ENCODE measurements at places on chromosomes 1 and 21.

DNA sequence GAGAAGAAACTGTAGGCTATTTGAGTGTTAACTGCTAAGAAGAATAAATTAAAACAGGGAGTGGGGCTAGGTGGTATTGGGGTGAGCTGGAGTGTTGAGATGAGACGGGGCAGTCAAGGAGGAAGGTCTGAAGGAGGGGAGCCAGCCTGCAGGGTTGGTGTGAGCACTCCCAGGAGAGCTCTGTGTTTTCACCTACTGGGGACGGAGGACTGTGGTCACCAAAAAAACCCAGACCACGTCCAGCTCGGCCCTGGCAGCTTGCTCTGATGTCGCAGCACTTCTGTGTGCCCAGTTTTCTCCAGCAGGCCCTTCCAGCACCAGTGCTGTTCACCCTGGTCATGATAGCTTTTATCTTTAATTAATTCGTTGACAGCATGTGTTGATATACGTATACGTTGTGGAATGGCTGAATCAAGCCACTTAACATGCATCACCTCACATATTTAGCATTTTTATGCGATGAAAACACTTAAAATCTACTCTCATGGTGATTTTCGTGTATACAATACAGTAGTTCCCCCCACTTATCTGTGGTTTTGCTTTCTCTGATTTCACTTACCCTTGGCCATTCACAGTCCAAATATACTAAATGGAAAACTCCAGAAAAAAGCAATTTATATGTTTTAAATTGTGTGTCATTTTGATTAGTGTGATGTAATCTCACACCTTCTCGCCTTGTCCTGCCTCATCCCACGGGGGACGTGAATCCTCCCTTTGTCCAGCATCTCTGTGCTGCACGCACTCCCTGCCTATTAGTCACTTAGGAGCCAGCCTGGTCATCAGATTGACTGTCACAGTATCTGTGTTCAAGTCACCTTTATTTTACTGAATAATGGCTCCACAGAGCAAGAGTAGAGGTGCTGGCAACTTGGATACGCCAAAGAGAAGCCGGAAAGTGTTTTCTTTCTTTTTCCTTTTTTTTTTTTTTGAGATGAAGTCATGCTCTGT is 12.3 kb downstream of the FAM3B start:
- DNase-seq: no peak

GRCh38 chr21:29219165-29219770 is 79.5 kb upstream of the BACH1 start:
- DNase-seq: no peak

- DNase-seq: no peak
Measured at GRCh38 chr1:211359876-211360275, 33.2 kb downstream of the TRAF5 start.

- DNase-seq: no peak
Measured at GRCh38 chr1:206512058-206512850, 4.9 kb downstream of the RASSF5 start.

DNA sequence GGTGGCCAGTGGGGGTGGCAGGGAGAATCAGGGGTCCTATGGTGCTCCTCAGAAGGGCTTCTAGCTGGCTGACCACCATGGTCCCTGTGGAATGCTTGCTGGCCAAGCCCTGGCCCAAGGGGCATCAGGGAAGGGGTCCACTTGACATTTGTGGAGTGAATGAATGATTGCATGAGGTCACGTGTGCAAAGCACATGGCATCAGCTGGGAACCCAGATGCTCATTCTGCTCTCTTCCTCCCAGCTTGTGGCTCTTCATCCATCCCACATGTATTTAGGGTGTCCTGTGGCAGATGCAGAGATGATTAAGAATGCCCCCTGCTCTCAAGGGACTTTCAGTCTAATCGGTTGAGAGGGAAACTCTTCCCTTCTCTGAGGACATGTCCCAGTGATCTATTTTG is 27.1 kb upstream of the PADI4 start:
- DNase-seq: no peak

- no peak for DNase-seq
Measured at GRCh38 chr1:166914111-166914510, 38.0 kb upstream of the TADA1 start.

DNA sequence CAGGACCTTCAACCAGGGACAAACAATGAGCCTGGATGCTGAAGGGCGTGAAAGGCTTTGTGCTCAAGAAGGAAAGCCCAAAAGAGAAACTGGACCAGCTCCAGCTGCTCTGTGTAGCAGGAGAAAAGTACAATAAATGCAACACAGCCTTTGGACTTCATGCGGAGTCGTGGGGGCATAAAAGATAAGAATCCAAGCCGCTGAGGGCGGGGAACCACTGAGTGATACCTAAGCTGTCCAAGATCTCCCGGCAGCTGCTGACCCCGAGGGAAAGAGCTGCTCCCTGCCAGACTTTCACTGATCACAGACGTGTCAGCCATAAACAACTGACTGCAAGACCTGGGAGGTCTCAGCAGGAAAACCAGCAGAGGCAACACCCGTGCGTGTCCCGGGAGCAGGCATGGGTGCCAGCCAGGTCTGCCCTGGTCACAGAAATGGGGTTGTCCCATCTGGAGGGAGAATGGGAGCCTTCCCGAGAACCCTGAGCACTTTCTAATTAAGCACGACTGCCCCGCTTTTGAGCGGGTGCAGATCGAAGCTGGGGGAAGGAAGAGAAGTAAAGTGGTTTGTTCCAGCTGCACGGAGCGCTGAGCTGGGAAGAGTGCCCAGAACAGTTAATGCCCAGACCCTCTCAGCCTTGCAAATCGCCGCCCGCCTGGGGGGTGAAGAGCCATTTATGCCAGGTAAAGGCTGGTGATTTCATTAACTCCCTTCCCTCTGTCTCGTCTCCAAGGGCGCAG is 68.3 kb upstream of the TARDBP start:
- DNase-seq: no peak

GRCh38 chr1:76124196-76124595 is 49.6 kb downstream of the ST6GALNAC3 start:
- DNase-seq: no peak

DNA sequence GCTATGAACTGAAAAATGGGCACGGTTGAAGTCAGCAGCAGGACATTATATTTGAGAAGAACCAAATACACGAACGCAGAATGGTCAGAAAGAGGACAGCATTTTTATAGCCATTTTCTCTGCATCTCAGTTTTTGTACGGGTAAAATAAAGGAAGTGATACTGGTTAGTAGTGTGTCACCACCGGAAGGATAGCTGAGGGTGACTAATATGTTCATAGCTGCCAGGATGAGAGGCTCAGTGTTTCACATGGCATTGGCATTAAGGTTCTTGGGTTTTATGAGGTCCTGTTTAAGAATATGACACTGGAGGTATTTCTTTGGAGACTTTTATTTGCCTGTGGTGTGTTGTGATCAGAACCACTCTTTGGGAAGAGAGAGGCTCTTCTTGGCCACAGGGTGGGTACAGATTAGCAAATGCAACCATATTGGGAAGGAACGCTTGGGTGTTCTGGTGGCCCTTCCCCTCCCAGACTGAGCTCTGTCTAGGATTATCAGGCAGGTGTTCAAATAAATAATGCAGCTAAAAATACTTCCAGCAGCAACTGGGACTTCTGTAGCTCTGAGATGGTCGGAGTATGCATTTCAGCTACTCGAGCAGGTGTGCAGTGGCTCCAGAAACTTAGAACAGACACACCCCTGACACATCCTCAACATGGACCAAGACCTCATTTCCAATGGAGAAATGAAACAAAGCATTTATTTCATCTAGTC is 158.2 kb downstream of the PBX1 start:
- DNase-seq: no peak

DNA sequence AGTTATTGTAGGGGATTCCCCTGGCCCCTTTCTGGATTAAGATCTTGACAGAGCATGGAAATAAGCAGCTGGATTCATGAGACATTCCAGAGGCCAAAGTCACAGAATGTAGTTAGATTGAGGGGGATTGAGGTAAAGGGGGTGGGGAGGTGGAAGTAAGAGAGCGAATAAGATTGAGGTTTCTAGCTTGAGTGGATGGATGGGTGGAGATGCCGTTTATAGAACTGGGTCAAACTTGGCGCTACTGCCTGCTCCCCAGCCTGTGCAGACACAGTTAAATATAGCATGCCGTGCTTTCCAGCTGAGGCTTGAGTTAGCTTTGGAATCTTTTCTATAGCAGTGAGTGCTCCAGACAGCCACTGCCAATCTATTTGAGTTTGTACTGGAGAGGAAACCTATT is 85.7 kb downstream of the DYRK1A start:
- DNase-seq: no peak

- no peak for DNase-seq
Measured at GRCh38 chr1:219244864-219245263, 71.2 kb downstream of the LYPLAL1 start.

DNA sequence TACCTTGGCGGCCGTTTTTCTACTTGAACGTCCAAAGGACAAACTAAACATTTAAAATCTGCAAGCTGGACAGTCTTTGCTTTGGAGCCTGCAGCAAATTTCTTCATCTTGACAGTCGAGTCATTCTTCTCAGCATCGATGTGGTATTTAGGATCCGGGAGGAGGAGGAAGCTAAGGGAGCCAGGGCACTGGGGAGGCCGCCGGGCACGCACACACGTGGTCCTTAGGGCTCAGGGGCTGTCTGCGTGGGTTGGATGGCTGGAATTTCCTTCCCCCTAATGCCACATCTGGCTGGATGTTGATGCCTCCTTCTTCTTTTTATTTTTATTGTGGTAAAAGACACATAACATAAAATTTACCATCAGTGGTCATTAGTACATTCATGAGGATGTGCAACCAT is 300.9 kb downstream of the CAMTA1 start:
- DNase-seq: no peak

GRCh38 chr1:203526572-203526971 is 32.6 kb downstream of the OPTC start:
- no peak for DNase-seq

GRCh38 chr1:209053587-209053986 is 529.9 kb upstream of the CAMK1G start:
- DNase-seq: no peak

GRCh38 chr1:156148216-156148615 is 5.2 kb upstream of the SEMA4A start:
- DNase-seq: no peak

DNA sequence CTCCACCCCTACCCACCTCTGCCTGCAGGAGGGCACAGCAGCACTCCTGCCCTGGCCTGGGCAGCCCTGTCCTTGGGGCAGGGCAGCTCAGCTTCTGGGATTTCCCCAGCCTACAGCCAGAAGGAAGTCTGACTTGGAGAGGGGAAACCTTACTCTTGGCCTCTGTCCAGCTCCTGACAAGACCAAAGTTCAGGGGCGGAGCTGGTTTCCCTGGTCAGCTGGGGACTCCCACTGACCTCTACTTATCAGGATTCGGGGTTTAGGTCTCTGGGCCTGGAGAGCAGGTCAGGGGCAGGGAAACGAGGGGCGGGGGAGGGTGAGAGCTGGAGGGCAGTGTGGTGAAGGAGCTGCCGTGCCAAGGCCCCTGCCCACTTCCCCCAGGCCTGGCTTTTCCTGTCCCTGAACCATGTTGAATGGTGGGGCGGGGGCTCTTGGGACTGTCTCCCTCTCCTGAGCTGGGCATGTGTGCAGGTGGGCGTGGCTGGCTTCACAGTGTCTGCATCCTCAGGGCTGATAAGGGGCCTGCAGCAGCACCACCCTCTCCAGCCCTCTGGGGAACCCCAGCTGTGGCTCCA is 16.8 kb upstream of the ETV3 start:
- no peak for DNase-seq

- DNase-seq: no peak
Measured at GRCh38 chr1:243748227-243748626, 101.8 kb downstream of the AKT3 start.

- DNase-seq: no peak
Measured at GRCh38 chr1:172997941-172998361, 52.8 kb downstream of the TNFSF18 start.

GRCh38 chr1:76680651-76681050 is 186.6 kb upstream of the ST6GALNAC5 start:
- DNase-seq: no peak

DNA sequence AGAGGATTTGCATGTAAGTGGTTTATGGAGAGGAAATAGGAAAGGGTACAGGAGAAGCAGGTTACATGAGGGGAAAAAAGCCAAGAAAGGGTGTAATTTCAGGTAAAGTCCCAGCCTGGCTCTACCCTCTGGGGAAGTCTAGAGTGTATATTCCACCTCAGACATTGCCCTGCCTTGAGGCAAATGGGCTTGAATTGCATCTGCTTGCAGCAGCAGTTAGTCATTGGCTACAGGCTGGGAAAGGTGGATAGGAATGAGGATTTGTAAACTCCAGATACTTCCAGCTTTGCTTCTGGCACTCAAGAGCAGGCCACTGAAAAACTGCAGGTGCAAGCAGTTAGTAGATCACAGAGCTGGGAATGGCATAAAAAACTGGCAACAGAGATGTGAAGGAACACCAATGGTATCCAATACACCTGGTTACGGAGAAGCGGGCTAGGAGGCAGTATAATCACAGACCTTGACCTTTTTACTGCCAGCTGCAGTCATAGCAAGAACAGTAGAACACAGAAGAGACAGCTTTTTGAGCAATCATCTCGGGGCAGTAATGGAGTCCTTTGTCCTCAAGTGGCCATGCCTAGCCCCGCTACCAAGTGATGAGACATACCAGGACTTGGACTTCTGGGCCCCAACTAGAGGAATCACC is 226.9 kb upstream of the NRIP1 start:
- no peak for DNase-seq

- no peak for DNase-seq
Measured at GRCh38 chr1:101484689-101485338, 248.0 kb downstream of the S1PR1 start.

GRCh38 chr21:15627823-15628222 is 102.0 kb upstream of the USP25 start:
- DNase-seq: no peak

GRCh38 chr21:30336596-30336995 is 898 bp downstream of the KRTAP27-1 start:
- DNase-seq: no peak
